ENCODE measurements at places on chromosomes 1 and 21. TPM values are rescaled to one million over a fixed set of nuclear protein-coding genes. Genes with fewer than 3 reads are reported as not detected.

OR6N1 gene
- total RNA-seq: not detected

C1orf226 gene
- total RNA-seq: 0.08 TPM

TNFRSF9 gene
- not detected for total RNA-seq

CRABP2 gene
- 7.6 TPM for total RNA-seq

ALG14 gene
- 1.3 TPM for total RNA-seq

IFNLR1 gene
- total RNA-seq: 6.7 TPM

C4BPB gene
- not detected for total RNA-seq

BTG3 gene
- total RNA-seq: 68.0 TPM

GPR37L1 gene
- not detected for total RNA-seq

ATAD3C gene
- total RNA-seq: not detected

ELF3 gene
- total RNA-seq: not detected

C1orf122 gene
- 103 TPM for total RNA-seq

FCGR1A gene
- total RNA-seq: not detected

L1TD1 gene
- 3.4 TPM for total RNA-seq

RCSD1 gene
- total RNA-seq: 0.27 TPM

SHISAL2A gene
- total RNA-seq: not detected

CDCA8 gene
- total RNA-seq: 34.4 TPM

CELA2A gene
- not detected for total RNA-seq

CAMK1G gene
- not detected for total RNA-seq

NSL1 gene
- 15.5 TPM for total RNA-seq

WDR26 gene
- total RNA-seq: 17.2 TPM

FAM72B gene
- 2.5 TPM for total RNA-seq

F13B gene
- not detected for total RNA-seq

FAM163A gene
- not detected for total RNA-seq

ARHGEF10L gene
- total RNA-seq: 3.4 TPM

MAST2 gene
- 13.2 TPM for total RNA-seq

NHLH1 gene
- not detected for total RNA-seq

MYOM3 gene
- 0.38 TPM for total RNA-seq

GUCA2A gene
- not detected for total RNA-seq

BACE2 gene
- 48.8 TPM for total RNA-seq

KIAA0040 gene
- total RNA-seq: 39.3 TPM

CFAP107 gene
- total RNA-seq: not detected

OR2G6 gene
- total RNA-seq: not detected

ZMYND12 gene
- total RNA-seq: 0.70 TPM

CLCNKB gene
- total RNA-seq: not detected

CFH gene
- 5.5 TPM for total RNA-seq

RNU1-1 gene
- under 0.01 TPM for total RNA-seq

UBXN10 gene
- total RNA-seq: 0.04 TPM

MROH9 gene
- not detected for total RNA-seq

VSIG8 gene
- total RNA-seq: not detected

CD2 gene
- total RNA-seq: not detected

KRTAP20-4 gene
- not detected for total RNA-seq

CMPK1 gene
- total RNA-seq: 69.9 TPM

RPRD2 gene
- 7.3 TPM for total RNA-seq

GJA8 gene
- not detected for total RNA-seq

PEX10 gene
- total RNA-seq: 40.7 TPM

FMO2 gene
- total RNA-seq: not detected

PDC gene
- total RNA-seq: not detected

PEX14 gene
- 17.9 TPM for total RNA-seq

TGFB2 gene
- 5.5 TPM for total RNA-seq

SFN gene
- total RNA-seq: 1,807 TPM
